ENCODE measurements at places on chromosomes 11 and 22.
A peak's percentile ranks its signal among the peaks of the same experiment; 100 is the strongest.

- DNase-seq: no peak
Measured at GRCh38 chr11:108589136-108589535, 4.4 kb downstream of the EXPH5 start.

GRCh38 chr11:134656861-134657540 lies 245.0 kb upstream of the B3GAT1 start:
- DNase-seq: no peak

- no peak for DNase-seq
Measured at GRCh38 chr11:35548925-35549561, 23.6 kb upstream of the PAMR1 start.

DNA sequence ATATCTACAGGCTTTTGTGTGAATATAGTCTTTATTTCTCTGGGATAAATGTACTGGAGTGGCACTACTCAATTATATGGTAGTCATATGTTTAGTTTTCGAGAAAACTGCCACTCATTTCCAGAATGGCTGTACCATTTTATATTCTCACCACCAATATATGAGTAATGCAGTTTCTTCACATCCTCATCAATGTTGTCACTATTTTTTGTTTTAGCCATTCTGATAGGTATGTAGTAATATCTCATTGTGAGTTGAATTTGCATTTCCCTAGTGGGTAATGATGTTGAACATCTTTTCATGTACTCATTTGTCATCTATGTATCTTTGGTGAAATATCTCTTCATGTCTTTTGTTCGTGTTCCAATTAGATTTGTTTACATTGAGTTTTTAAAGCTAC lies 18.0 kb downstream of the ACRV1 start:
- peak; percentile 48 for DNase-seq

DNA sequence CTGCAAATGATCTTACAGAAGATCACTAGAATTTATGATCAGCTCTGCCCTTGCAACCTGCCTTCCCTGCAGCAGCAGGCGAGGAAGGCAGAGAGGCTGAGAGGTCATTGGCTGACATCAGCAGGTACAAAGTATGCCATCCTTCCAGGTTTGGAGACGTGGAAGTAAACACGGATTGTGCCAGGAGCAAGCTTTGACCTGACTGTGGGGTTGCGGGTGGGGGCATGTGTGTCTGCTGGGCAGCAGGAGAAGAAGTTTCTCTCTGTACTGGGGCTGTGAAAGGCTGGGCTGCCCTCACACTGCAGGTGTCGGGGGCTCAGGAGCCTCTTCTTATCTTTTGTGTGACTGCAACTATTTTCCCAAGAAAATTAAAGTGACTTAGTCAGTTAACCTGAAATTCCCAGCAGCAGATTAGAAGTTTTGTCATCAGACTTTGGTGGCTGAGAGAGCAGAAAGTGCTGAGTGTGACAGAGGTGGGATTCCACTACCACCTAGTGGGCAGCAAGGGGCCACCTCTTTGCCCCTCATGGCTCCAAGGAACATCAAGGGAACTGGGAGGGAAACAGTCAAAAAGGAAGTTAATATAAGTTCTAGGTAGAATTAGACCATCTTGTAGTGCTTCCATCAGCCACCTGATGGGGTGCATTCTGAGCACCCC lies 565.9 kb downstream of the ETS1 start:
- DNase-seq: peak; percentile 48

DNA sequence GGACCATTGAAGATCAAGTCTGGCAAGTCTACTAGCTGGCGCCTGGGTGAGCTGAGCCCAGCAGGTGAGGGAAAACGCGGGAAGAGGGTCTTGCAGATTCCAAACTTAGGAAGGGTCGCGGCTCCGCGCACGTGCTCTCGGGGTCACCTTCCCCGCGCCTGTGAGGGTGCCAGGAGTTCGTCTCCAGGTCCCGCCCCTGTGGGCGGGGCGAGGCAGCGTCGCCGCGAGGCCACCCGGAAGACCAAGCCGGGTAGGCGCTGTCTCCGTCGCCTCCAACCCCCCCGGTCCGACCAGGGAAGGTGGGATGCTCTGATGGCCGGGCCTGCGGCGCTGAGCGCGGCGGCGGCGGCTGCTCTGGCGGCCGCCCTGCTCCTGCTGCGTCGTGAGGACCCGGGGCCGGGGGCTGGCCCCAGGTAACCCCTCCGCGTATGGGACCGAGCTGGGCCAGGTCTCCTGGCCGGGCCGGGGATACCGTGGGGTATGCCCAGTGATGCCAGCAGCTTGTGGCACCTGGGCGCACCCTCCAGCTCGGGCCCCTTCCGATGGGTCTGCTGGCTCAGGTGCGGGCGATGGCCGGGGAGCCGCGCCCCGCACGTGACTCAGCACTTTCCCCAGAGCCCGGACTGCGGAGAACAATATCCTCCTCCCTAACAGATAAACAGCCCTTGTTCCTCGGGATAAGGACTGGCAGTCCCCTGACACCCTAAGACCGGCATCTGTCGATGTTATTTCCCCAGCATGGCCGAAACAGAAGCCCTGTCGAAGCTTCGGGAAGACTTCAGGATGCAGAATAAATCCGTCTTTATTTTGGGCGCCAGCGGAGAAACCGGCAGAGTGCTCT lies at the start of gene HTATIP2:
Gene HTATIP2 (plus strand): TSS at position 215 of the 841 bp plus-strand sequence. CDS start 524 bp downstream, at position 739.
- peak; percentile 83 for DNase-seq

GRCh38 chr11:57163160-57163868 lies 18.4 kb upstream of the LRRC55 start:
- DNase-seq: no peak

DNA sequence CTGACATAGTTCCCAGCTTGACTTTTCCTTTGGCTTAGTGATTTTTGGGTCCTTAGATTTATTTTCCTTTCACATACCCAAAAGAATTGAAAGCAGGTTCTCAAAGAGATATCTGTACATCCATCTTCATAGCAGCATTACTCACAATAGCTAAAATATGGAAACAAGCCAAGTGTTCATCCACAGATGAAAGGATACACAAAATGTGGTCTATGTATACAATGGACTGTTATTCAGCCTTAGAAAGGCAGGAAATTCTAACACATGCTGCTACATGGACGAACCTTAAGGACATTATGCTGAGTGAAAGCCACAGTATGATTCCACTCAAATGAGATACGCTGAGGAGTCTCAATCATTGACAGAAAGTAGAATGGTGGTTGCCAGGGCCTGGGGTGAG lies 171.8 kb downstream of the IGLL1 start:
- DNase-seq: no peak

DNA sequence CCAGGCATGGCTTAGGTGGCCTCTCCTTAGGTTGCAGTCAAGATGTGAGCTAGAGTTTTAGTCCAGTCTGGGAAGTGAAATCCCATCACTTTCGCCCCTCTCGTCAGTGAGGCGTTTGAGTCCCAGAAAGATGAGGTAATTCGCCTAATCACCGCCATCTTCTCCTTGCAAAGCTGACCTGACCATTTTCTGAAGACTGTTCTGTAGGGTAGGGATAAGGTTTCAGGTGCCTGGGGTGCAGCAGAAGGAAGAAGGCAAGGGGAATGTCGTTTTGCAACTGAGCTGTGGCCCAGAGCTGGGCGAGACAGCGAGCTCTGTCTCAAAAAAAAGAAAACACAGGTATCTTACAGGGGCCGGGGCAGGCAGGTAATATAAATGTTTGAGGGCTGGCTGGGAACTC lies 61.7 kb upstream of the CECR2 start:
- no peak for DNase-seq

- DNase-seq: no peak
Measured at GRCh38 chr22:30611197-30611596, 4.2 kb downstream of the TCN2 start.

DNA sequence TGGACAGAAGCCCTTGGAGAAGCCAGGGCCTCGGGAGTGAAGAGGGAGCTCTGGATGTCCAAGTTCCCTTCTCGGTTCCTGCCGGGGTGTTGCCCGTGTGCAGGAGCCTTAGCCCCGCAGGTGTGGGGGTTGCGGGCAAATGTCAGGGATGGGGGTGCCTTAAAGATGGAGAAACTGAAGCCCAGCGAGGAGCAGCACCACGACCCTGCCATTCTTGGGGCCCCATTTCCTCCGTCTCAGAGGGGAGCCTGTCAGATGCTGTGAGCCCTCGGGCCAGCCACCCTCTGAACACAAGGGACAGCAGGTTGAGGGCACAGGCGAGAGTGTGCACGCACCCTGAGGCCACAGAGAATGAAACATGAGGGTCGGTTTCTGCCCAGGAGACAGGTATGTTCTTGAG lies 6.3 kb downstream of the OSBPL5 start:
- DNase-seq: no peak

DNA sequence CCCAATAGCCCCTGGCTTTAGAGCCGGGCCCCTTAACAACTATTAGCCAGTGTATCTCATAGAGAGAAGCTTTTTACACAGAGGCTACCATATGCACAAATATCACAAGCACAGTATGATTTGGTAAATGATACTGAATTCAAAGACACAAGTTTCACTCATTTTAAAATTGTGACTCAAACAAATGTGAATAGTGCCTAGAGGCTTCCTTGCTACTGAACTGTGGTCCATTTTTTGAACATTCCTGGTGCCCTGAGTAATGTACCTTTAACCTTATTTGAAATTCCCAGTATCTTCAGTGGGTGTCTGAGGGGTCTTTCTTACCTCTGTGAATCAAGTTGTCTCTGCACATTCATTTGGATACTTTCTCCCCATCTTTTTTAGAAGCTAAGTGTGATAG lies 156.2 kb downstream of the MAML2 start:
- no peak for DNase-seq

DNA sequence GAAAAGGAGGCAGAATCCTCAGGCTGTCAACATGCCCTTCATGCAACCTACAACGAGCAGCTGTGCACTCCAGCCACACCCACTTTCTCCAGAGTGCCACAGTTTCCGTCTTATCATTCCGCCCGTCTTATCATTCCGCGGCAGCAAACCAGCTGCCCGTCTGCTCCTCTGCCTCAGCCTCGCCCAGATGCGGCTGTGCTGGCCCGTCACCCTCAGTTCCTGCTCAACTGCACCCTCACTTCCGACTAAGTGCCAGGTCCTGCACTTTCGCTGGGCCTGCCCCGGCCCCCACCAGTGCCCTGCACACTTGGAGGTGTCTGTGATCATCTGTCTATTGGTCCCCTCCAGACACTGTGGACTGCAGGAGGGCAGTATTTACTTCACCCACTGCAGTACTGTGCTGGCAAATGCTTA lies 43.7 kb downstream of the MICAL3 start:
- no peak for DNase-seq

GRCh38 chr22:50400931-50401330 lies 57.8 kb downstream of the PPP6R2 start:
- no peak for DNase-seq

GRCh38 chr11:91293119-91293518 lies 931.5 kb upstream of the FAT3 start:
- no peak for DNase-seq

DNA sequence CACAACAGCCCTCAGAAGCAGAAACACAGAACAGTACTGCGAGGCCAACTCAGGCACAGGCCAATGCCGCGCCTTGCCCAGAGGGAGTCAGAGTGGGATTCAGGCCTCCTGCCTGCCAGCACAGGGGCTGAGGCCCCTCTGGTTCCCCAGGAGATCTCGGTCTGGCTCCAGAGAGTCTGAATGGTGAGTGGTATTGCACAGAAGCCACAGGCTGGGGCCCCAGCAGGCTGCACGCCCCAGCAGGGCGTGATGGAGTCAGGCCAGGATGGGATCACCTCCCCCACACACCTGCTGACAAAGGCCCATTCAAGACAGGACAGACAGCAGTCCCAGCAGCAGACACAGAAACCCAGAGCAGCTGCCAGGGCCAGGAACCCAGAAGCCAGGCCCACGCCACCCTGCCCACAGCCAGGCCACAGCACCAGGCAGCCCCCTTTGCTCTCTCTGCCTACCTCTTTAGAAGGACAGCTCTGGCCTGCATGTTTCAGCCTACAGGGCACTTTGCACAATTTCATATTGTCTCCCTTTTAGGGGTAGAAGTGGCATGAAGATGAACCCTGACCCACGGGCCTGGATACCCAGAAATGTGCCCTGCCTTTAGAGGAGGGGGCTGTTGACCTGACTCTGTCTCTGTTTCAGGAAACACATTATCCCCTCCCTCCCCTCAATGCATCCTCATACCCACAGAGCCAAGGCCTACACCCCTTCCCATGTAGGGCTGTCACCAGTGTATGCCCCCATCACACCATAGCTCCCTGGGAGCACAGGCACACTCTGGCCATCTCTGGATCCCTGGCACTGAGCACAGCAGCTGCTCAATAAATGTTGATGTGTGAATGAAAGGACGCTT lies 6.1 kb downstream of the FXYD6 start:
- DNase-seq: peak; percentile 79

- DNase-seq: no peak
Measured at GRCh38 chr11:110948112-110948511, 235.9 kb upstream of the ARHGAP20 start.

GRCh38 chr22:41915786-41916493 lies 1.1 kb upstream of the SHISA8 start:
- DNase-seq: no peak

- DNase-seq: no peak
Measured at GRCh38 chr11:32884023-32884422, 8.6 kb upstream of the QSER1 start.

- DNase-seq: no peak
Measured at GRCh38 chr11:130631119-130631518, 182.7 kb downstream of the ADAMTS15 start.

GRCh38 chr22:50271519-50271970 lies 1.4 kb upstream of the MAPK11 start:
- DNase-seq: peak; percentile 52

DNA sequence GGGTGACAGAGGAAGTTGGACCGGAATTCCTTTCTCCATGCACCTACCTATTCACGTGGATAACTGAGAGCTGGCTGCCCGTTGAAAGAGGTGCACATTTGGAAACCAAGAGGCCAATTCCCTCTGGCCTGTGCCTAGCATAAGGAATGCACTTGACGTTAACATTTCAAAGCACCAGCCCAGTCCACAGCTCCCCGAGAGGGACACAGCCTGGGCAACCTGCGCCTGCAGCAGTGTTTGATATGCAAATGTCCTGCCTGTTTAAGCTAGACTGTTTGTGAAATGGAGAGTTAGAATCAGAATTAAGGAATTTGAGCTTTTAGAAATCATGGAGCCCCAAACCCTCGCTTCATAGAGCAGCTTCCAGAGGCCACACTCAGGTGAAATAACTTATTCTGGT lies 126.1 kb downstream of the DSCAML1 start:
- no peak for DNase-seq

GRCh38 chr11:96339706-96340554 lies 3.1 kb downstream of the MAML2 start:
- no peak for DNase-seq

- no peak for DNase-seq
Measured at GRCh38 chr11:61062181-61062930, 39.9 kb upstream of the CD5 start.

GRCh38 chr11:132395434-132395833 lies 1025.0 kb downstream of the NTM start:
- no peak for DNase-seq

GRCh38 chr11:36131721-36132397 lies 157.4 kb downstream of the COMMD9 start:
- DNase-seq: peak; percentile 11

Data from NCI-H146 (cell line).